ENCODE measurements at places on chromosomes 6 and 20.
A peak's percentile ranks its signal among the peaks of the same experiment; 100 is the strongest.

DNA sequence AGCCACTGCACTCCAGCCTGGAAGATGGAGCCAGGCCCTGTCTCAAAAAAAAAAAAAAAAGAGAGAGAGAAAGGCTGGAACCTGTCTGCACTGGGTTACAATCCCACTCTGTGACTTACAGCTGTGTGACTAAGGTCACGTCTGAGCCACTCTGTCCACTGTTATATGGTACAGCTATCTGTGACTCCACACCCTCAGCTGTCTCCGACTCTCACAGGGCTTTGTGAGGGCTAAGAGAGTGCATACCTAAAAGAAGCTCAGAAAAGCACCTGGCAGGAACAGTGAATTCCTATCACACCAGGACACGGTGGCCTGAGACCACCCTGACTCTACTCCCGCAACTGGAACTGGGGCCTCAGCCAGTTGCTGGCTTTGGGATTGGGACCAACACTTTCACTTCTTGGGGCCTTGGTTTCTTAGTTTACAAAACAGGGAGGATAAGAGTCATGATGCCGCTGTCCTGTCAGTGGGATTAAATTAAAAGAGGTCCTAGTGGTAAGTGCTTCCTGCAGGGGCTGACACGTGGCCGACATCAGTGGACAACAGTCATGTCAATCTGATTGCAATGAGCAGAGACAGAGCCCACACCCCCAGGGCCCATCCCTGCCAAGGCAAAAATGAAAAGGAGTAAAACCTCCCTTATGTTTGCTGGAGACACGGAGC, 5.7 kb upstream of the CD93 start:
- DNase-seq, result no peak

DNA sequence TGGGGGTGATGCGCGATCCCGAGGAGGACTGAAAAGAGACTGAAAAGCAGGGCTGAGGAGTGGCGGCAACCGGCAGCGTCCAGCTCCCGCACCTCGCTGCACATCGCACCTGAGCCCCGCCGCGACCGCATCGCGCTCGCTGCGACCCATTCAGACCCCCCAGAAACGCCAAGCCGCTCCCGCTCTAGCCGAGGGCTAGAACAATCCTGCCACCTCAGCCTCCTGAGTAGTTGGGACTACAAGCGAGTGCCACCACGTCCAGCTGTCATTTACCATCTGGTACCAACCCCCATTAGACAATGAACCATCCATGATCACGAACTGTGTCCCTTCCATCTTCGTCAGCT, 33.2 kb downstream of the HLA-A start:
- no peak for DNase-seq

GRCh38 chr20:9255171-9255570, 186.3 kb downstream of the PLCB4 start:
- no peak for DNase-seq

DNA sequence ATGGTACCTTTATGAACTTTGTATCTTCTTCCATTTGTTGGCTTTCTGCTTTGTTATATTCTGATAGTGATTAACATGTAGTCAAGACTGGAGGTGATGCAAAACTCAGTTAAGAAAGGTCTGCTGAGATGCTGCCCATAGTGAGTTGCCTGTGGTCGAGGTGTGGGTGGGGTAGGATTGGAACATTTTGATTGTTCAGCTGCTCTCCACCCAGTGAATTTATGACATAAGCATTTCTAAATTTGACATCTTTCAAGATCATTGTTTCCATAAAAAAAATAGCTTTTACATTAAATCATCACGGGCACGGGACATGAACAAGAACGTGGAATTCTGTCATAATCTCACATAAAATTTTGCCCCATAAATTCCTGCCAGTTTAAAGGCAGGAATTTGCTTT, 146.6 kb upstream of the POU3F2 start:
- no peak for DNase-seq

DNA sequence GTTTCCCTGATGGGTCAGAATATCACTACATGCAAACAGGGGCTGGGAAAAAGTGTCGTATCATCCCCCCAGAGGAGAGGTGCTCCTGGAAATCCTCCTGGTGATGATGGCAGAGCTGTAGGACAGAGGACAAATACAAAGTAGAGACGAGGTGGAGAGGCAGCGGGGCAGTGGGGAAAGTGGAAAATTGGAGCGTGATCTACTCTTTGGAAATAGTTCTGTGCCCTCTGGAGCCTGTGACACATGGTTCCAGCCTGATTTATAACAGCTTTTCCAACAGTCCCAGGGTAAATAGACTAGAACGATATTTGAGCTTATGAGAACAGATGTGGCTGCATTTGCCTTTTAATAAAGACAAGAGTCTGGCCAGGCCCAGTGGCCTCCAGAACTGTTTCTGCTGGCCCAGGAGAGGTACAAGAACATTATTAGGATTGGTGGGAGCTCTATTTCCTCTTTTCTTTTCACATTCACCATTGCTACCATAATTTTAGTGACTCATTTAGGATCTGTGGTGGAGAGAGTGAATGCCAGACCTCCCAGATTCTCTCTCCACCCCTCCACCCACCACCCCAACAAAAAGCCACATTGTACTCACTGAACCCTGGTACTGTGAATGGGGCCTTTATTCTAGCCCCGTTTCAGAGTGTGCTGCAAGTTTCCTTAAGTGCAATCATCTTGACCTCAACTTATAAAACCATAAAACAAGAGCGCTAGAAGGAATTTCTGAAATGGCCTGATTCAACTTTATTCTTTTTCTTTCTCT, 78.3 kb downstream of the BTBD3 start:
- DNase-seq, result peak; percentile 53

GRCh38 chr6:80280262-80281010, 174.0 kb downstream of the BCKDHB start:
- DNase-seq, result no peak

GRCh38 chr6:130019326-130020072, 1.1 kb downstream of the L3MBTL3 start:
- DNase-seq, result no peak

GRCh38 chr6:130382872-130383490, 17.2 kb downstream of the TMEM200A start:
- DNase-seq, result no peak

GRCh38 chr6:10759884-10760329, 12.3 kb downstream of the TMEM14B start:
- DNase-seq, result no peak

GRCh38 chr6:2754911-2755310, 4.2 kb upstream of the MYLK4 start:
- no peak for DNase-seq

GRCh38 chr6:158357570-158358216, 45.4 kb downstream of the TULP4 start:
- no peak for DNase-seq

GRCh38 chr6:95292011-95292410, 285.3 kb upstream of the MANEA start:
- DNase-seq, result no peak

GRCh38 chr20:4027590-4028265, 12.4 kb upstream of the RNF24 start:
- no peak for DNase-seq

DNA sequence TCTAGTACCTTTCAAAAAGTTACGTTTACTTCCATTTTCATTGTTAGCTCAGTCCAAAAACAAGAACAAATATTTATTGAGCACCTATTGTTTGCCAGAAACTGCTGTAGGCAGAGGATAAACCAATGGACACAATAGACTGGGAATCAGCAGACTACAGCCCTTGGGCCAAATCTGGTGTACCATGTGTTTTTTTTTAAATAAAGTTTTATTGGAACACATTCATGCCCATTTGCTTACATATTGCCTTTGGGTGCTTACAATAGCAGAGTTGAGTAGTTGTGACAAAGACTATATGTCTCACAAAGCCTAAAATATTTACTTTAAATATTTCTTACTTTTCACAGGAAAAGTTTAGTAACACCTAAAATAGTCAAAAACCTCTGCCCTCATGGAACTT, 216.1 kb downstream of the COL9A1 start:
- DNase-seq, result no peak

DNA sequence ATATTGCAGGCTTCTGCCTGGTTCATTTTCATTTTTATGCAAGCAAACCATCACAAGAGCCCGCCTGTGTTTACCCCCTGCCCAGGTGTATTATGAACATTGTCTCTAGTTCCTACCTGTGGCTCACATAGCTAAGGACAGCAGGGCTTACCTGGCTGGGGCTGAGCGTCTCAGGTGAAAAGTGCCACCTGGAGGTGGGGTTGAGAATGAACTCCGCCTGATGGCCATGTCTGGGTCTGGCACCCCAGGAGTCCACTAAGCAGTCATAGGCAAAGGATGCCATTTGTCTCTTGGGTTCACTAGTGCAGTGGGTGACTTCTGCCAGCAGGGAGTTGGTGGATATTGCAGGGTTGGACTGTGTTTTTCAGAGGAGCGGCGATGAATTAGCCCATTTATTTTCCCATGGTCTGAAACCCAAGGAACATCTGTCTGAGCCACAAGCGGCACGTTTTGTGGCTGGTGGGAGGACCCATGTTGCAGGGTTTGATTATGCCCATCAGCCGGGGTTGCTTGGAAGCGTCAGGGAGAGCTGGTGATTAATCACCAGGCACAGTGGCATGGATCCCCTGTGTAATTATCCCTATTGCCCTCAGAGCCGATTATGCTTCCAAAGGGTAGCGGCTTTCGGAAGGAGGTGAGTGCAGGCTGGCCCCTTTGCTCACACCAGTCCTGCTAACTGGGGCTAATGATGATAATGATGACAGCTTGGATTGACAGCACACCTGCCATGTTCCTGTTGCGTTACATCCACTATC, 92.1 kb downstream of the CDH26 start:
- no peak for DNase-seq

DNA sequence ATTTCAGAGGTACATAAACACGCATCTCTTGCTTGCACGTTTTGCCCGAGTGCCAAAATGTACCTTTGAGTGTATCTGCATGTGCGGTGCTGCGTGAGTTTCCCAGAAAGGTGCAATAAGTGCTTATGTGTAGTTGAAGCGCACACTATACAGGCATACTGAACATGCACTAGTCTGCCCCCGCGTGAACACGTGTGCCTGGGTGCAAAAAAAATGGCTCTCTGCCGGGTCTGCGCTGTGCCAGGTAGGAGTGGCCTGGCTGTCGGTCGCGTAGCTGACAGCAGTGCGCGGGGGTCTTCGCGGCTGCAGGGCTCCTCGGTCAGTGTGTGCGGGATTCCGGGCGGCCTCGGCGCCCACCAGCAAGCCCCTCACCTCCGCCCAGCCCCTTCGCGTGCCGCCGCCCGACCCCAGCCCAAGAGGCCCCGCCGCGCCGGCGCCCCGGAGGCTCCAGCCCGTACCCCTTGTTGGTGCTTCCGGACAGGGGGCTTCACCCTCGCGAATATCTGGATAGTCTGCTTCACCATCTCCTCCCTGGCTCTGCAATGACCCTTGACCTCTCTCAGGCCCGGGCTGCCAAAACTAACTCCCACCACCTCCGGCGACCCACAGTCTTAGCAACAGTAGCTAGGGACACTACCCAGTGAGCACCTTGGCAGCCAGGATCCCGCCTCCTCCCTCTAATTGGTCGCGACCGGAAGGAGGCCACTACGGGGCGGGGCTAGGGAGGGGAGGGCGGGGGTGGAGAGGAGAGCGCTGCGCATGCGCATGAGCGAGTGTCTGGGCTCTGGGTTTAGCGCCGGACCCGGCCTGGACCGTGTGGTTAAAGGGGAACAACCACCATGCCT, at the start of gene KIF6:
Gene KIF6 (minus strand): TSS at position 622 of the 845 bp plus-strand sequence. CDS start 98 bp downstream, at position 524.
- DNase-seq, result peak; percentile 97

DNA sequence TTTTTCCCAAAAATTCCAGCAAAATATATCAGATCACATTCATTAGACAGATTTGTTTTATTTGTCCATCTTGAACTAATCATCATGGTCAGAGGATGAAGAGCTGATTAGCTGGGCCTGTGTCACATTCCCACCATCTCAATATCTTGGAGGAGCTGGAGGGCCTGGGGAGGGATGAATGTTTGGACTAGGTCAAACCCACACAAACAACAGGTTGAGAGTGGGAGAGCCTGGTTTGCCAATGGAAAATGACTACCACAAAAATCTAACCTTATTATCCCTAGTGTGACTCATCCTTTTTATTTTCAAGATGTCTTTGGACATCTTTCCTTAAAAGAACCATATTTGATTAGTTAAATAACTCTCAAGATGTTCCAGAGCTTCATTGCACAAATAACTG, 242.4 kb downstream of the OGFRL1 start:
- no peak for DNase-seq

GRCh38 chr6:152353440-152353839, 283.7 kb downstream of the SYNE1 start:
- DNase-seq, result no peak

DNA sequence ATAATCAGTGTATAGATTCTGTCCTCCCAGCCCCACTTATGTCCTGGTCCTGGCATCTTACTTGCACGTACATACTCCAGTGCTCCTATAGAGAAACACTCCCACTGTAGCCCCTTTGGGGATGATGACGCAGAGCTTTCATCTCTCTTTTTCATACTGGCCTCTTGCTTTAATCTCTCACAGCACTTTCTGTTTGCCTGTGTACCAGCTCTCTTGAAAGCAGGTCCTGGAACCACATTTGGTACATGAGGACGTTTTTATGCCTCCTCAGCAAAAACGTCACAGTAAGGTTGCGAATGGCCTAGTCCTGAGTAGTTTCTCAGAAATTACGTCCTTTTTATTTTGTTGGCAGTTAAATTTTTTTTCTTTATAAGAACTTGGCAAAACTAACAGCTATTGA, 10.8 kb downstream of the L3MBTL3 start:
- no peak for DNase-seq

- DNase-seq, result peak; percentile 56
Measured at GRCh38 chr20:36835453-36836198, 40.3 kb upstream of the TLDC2 start.

GRCh38 chr20:9838035-9838377, 870 bp downstream of the PAK5 start:
- no peak for DNase-seq

GRCh38 chr6:2529211-2529719, 221.5 kb downstream of the MYLK4 start:
- DNase-seq, result no peak

GRCh38 chr20:62808211-62808865, 3.7 kb downstream of the OGFR start:
- DNase-seq, result peak; percentile 35

- no peak for DNase-seq
Measured at GRCh38 chr20:5621305-5621704, 128.9 kb upstream of the SHLD1 start.

GRCh38 chr6:144159742-144160141, 9.4 kb downstream of the STX11 start:
- no peak for DNase-seq

- DNase-seq, result no peak
Measured at GRCh38 chr6:78460711-78461110, 406.6 kb upstream of the IRAK1BP1 start.

DNA sequence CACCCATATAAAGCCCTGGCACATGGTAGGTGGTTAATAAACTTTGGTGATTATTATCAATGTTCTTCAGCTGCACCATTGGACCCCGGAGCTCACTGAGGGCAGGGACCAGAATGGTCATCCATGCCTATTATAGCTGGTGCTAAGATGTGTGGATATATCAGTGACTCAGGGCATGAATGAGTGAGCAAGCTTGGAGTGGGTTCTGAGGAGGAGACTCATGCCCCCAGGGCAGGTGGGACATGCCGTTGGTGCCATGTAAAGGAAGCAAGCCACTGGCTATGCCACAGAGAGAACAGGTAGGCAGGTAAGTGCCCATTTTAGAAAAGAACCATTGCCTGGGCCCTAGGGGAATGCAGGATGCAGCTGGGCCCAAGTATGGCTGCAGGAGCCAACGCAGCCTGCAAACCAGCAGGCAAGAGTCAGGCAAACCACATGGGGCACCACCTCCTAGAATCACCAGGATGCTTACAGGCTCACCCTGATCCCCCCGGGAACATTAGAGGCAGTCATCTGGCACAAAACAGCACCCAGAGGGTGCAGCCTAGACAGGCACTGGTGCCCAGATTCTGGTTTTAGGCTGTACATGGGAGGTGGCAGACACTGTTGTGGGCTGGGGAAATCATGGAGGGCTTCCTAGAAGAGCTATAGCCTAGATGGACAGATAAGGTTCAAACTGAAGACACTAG, 23.5 kb downstream of the PLAGL2 start:
- no peak for DNase-seq
